A549 treated with DMSO at 1 μM for 4 hours (cell line): ENCODE measurements at places on chromosomes 13 and 19. TPM values are rescaled to one million over a fixed set of nuclear protein-coding genes. Genes with fewer than 3 reads are reported as not detected.

PGLYRP1 gene
- not detected in 5 replicates for total RNA-seq

TMEM255B gene
- 0.65 to 1.0 TPM (median 0.70 TPM) in 5 replicates for total RNA-seq

ZNF738 gene
- 0.60 to 1.0 TPM (median 0.88 TPM) in 5 replicates for total RNA-seq

SGTA gene
- 58.5 to 83.0 TPM (median 72.7 TPM) in 5 replicates for total RNA-seq

ZNF677 gene
- total RNA-seq: not detected in 5 replicates

ZNF793 gene
- 0.03 TPM in 1 of 5 replicates, not detected in the others for total RNA-seq

SLC25A41 gene
- total RNA-seq: 0.13 to 0.20 TPM (median 0.16 TPM) in 4 of 5 replicates, not detected in the other

SLC7A10 gene
- 0.06 to 0.16 TPM (median 0.11 TPM) in 3 of 5 replicates, not detected in the others for total RNA-seq

LRRC63 gene
- not detected in 5 replicates for total RNA-seq

PEAK3 gene
- not detected in 5 replicates for total RNA-seq

ZNF132 gene
- 0.07 to 0.16 TPM (median 0.08 TPM) in 4 of 5 replicates, not detected in the other for total RNA-seq

ZNF837 gene
- 1.1 to 1.5 TPM (median 1.2 TPM) in 5 replicates for total RNA-seq

UFM1 gene
- 27.3 to 35.5 TPM (median 31.4 TPM) in 5 replicates for total RNA-seq

ZNF135 gene
- 0.04 TPM in 1 of 5 replicates, not detected in the others for total RNA-seq

ATP8B3 gene
- 1.8 to 3.5 TPM (median 3.1 TPM) in 5 replicates for total RNA-seq

RASAL3 gene
- total RNA-seq: 0.05 TPM in 1 of 5 replicates, not detected in the others

FCAR gene
- not detected in 5 replicates for total RNA-seq

SHANK1 gene
- total RNA-seq: 0.07 to 0.52 TPM (median 0.22 TPM) in 5 replicates

FAM83E gene
- total RNA-seq: 0.14 to 0.40 TPM (median 0.22 TPM) in 4 of 5 replicates, not detected in the other

EHD2 gene
- 106 to 151 TPM (median 129 TPM) in 5 replicates for total RNA-seq

DEDD2 gene
- 60.7 to 103 TPM (median 88.3 TPM) in 5 replicates for total RNA-seq

C19orf33 gene
- total RNA-seq: 635 to 743 TPM (median 686 TPM) in 5 replicates

ZNF528 gene
- 0.08 to 0.62 TPM (median 0.54 TPM) in 3 of 5 replicates, not detected in the others for total RNA-seq

GDF15 gene
- total RNA-seq: 40.6 to 72.6 TPM (median 50.5 TPM) in 5 replicates

PDX1 gene
- total RNA-seq: 0.06 to 0.14 TPM (median 0.07 TPM) in 3 of 5 replicates, not detected in the others

PLEKHG2 gene
- 38.8 to 65.0 TPM (median 54.8 TPM) in 5 replicates for total RNA-seq

CBY2 gene
- not detected in 5 replicates for total RNA-seq

RFPL4AL1 gene
- 0.12 to 0.34 TPM (median 0.12 TPM) in 3 of 5 replicates, not detected in the others for total RNA-seq

C5AR1 gene
- total RNA-seq: 0.74 to 2.1 TPM (median 1.8 TPM) in 5 replicates

SLC1A5 gene
- total RNA-seq: 247 to 297 TPM (median 272 TPM) in 5 replicates

MBD3L2 gene
- not detected in 5 replicates for total RNA-seq

PCCA gene
- 8.7 to 10.2 TPM (median 9.4 TPM) in 5 replicates for total RNA-seq

CALM3 gene
- total RNA-seq: 190 to 272 TPM (median 235 TPM) in 5 replicates

PCDH9 gene
- total RNA-seq: 6.7 to 9.3 TPM (median 8.7 TPM) in 5 replicates

MED16 gene
- total RNA-seq: 10.9 to 20.5 TPM (median 18.7 TPM) in 5 replicates

TMEM272 gene
- not detected in 5 replicates for total RNA-seq

LILRB4 gene
- not detected in 5 replicates for total RNA-seq

MISP gene
- total RNA-seq: 86.2 to 99.9 TPM (median 95.7 TPM) in 5 replicates

OR7C1 gene
- total RNA-seq: not detected in 5 replicates

KASH5 gene
- not detected in 5 replicates for total RNA-seq

ZNF492 gene
- total RNA-seq: not detected in 5 replicates

GPC5 gene
- total RNA-seq: 0.02 to 0.10 TPM in 2 of 5 replicates, not detected in the others
